CD4-positive, alpha-beta memory T cell (primary cell): ENCODE measurements at places on chromosomes 16 and 17.
A peak's percentile ranks its signal among the peaks of the same experiment; 100 is the strongest.

GRCh38 chr17:58487589-58488427, at the start of gene HSF5:
Gene HSF5, minus strand, starts transcription at chr17:58488408. Its CDS starts 134 bp downstream, at chr17:58488274.
- DNase-seq = peak; percentile 76

DNA sequence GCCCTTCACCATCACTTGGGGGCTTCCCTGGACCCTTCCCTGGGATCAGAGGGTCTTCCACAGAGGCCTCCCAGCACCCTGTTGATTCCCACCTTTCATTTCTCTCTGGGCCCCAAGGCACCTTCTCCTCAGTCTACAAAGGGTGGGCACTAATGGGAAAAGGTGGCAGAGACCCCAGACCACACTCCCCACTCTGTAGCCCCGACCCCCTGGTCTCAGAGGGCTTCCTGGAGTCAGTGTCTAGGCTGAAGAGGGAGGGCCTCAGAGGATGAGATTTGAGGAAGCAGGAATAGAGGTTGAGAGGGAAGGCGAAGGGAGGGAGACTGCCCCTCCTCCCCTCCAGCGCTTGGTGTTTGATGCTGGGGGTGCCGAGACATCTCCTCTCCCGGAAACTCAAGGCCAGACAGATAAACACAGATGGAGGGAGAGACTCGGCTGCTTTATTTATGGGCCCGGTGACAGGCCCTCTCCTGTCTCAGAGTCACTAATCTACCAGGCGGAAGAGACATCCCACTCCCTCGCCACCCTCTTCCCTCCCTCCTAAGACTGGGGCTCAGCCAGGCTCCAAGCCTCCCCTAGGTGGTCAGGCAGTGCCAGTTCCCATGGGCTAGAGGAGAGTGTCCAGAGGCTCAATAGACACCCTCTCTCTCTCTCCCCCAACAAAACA, 18.5 kb upstream of the SP2 start:
- no peak for DNase-seq

GRCh38 chr17:83186226-83186625, 106.8 kb downstream of the METRNL start:
- DNase-seq = no peak

DNA sequence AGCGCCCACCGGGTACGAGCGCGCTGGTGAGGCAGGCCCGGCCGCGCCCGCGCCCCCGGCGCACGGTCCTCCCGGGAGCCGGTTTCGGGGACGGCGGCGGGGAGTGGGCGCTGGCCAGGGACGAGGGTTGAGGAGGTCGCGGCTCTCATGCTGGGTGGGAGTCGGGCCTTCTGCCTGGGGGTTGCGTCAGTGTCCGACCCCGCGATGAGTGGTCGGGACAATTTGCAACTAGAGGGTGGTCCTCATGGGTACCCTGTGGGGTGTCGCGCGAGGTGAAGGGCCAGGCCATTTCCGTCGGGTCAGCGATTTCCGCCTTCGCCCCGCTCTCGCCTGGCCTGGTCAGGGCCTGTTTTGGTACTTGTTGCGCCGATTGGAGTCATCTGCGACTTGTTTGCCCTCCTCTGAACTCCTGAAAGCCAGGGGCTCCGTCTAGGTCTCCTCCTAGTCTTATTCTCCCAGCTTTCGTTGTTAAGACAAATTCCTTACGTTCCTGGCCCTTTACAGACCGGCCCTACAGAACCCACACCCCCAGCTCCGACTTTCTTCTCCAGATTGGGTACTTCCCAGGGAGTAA, 14.9 kb downstream of the NAA60 start:
- no peak for DNase-seq

GRCh38 chr17:27554152-27554551, 76.8 kb upstream of the LGALS9 start:
- no peak for DNase-seq

DNA sequence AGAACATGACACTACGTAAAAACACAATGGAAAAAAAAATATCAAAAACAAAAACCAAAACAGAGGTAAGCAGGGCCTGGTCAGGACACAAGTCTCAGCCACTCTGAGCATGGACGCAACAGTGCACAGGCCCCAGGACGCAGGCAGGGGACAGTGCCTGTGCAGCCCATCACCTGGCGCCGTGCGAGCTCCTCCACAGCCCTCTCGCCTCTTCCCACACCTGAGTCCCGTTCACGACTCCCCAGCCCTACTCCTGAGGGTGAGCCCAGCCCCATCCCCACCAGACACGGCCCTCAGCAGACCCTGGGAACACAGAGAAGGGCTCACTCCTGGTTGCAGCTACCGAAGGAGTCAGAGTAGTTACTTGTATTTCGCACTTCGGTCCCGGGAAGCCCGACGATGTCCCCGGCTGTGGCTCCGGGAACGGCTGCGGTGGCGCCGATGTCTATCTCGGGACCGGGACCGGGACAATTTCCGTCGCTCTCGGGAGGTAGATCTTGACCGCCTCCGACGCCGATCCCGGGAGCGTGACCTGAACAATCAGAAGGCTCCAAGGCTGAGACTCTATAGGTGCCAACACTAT, 9.4 kb downstream of the HBQ1 start:
- DNase-seq = no peak

- no peak for DNase-seq
These were observed 6.0 kb upstream of the SLC16A3 start for GRCh38 chr17:82222816-82223215.

DNA sequence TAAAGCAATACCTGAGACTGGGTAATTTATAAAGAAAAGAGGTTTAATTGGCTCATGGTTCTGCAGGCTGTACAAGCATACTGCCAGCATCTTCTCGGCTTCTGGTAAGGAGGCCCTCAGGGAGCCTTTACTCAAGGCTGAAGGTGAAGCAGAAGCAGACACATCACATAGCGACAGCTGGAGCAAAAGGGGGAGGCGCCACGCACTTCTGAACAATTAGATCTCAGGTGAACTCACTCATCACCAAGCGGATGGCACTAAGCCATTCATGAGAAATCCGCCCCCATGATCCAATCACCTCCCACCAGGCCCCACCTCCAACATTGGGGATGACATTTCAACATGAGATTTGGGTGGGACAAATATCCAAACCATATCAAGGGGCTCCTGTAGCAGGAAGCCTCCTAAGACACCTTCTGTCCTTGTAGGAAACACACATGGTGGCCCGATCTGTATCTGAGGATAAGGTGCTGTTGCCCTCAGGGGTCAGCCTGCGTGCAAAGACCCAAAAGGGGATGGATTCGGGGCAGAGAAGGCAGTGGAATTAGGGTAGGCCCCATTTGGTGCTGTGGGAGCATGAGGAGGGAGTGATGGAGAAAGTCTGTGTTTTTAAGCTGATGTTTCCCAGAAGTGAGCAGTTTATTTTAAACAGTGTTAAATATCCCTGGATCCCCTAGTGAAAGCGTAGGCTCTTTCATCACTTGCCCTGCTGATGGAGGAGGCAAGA, 23.0 kb downstream of the IL21R start:
- no peak for DNase-seq

DNA sequence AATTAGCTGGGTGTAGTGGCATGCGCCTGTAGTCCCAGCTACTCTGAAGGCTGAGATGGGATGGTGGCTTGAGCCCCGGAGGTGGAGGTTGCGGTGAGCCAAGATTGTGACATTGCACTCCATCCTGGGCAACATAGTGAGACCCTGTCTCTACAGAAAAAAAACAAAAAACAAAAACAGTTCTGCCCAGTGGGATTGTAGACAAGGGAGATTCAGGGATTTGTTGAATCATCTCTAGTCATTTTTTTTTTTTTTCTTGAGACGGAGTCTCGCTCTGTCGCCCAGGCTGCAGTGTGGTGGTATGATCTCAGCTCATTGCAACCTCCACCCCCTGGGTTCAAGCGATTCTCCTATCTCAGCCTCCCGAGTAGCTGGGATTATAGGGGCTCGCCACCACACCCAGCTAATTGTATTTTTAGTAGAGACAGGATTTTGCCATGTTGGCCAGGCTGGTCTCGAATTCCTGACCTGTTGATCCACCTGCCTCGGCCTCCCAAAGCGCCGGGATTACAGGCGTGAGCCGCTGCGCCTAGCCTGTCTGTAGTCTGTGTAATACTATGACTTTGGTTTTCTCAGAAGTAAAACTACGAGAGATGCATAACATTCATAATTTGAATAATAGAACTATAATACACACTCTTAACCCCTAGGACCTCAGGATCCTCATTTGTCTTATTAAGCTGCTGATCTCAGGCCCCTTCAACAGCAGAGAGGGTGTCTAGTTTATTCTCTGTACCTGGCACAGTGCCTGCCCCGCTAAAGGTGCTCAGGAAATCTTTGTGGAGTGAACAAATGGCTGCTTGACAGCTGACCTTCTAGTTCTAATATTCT, 1.4 kb downstream of the TEN1 start:
- DNase-seq = no peak

DNA sequence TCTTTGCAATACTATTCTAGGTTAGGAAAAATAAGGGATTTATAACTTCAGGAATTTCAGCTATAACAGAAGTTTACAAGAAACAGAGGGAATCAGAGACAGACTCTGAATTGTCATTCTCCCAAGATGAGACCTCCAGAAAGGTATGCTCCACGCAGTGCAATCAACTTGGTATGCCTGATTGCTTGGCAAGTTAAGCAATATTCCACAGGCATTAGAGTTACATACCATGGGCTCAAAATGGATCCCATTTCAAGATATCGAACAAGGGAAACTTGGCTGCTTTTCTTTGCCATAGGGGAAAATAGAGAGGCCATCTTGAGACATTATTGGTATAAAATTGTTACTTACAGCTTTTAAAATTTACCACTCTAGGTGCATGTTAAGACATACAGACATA, 615.6 kb upstream of the SOX9 start:
- DNase-seq = no peak

- no peak for DNase-seq
These were observed 655 bp upstream of the NPTX1 start for GRCh38 chr17:80476877-80477646.

DNA sequence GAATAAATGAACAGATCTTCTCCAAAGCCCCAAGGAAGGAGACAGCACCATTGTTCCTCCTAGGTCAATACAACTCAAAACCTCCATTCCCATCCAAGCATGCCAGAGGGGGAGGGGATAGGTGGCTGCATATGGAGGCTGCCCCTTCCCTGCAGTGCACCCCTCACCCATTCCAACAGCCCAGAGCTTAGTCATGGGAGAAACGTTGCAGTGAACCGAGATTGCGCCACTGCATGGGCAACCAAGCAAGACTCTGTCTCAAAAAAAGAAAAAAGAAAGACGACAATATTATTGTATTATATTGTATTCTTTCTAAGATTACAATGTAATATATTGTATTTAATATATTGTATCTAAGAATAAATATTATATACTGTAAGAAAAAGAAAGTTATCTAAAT, 36.4 kb upstream of the CD300E start:
- DNase-seq = no peak

GRCh38 chr17:58156839-58157803, 8.9 kb downstream of the OR4D1 start:
- DNase-seq = peak; percentile 54

DNA sequence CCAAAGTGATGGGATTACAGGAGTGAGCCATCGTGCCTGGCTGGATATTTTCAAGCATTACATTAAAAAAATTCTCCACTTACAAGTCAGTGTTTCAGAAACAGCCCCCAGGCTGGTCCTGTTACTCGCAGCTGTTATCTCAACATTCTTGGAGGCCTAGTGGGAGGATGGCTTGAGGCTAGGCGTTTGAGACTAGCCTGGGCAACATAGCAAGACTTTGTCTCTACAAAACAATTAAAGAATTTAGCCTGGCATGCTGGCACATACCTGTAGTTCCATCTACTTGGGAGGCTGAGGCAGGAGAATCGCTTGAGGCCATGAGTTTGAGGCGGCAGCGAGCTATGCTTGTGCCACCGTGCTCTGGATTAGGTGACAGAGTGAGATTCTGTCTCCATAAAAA, 26.5 kb upstream of the SPNS3 start:
- no peak for DNase-seq

DNA sequence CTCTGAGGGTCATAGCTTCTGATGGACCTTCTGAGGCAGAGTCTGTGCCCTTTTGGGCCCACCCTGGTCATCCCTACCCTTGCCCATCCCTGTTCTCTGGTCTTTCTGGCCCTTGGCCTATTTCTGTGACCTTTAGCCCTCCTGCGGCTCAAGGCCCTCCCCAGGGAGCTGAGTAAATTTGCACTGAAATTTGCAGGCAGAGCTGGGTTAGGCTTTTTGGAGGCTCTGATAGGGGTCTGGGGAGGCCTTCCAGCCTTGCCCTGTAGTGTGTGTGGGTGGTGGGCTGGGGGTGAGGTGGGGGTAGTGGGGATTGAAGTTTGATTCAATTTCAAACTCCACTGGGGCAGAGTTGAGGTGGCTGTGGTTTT, 17.8 kb downstream of the RARA start:
- no peak for DNase-seq

- no peak for DNase-seq
These were observed 2.9 kb upstream of the RHBDF2 start for GRCh38 chr17:76504117-76504516.

DNA sequence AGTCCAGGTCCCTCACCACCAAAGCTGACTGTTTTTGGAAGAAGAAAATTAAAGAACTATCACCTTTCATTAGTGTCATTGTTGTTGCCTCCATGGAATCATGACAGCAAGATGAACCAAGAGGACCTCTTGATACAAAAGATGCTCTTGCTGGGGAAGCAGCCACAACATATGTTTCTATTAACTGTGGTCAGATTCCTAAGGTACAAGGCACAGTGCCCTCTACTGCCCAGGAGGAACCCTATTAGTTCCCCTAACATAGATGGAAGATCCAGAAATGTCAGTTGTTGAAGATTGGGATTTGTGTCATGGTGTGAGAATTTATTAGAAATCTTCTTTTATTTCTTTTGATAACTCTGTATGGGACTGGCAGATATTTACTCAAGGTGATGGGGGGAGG, 188.2 kb upstream of the ANKFN1 start:
- DNase-seq = no peak

DNA sequence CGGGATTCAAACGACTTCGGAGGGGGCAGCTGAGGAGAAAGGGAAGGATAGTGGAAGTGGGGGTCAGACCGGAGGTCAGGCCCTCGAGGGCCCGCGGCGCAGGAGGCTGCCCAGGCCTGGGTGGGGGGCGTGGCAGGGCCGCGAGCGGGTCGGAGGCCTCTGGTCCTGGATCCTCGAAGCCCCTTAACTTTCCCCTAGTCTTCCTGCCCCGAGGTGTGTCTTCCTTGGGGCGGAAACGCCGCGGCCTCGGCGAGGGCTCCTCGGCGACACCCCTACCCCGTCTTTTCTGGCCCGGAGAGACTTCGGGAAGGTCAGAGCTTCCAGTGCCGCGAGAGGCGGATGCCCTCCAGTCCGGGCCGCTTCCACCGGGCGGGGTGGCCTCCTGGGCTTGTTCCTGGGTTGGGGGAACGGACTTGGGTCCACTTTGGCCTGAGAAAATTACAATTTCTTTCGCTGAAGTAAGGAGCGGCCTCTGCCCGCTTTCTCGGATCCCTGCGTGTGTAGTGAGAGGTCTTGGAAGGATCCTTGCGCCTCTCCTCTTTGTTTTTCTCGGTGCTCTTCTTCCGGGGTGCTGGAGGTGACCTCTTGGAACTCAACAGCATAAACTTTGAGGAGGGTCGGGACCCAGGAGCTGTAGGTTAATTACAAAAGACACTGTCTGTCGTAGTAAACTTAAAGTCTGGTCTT, 491 bp downstream of the IST1 start:
- DNase-seq = no peak

GRCh38 chr17:14903854-14904253, 361.3 kb downstream of the PMP22 start:
- no peak for DNase-seq

GRCh38 chr17:50547736-50548083, 736 bp downstream of the SPATA20 start:
- DNase-seq = no peak

- DNase-seq = no peak
These were observed 26.1 kb upstream of the FASN start for GRCh38 chr17:82124101-82124500.
